ENCODE measurements at places on chromosomes 1 and 21.

- no peak for DNase-seq
These were observed 19.0 kb upstream of the MFN2 start for GRCh38 chr1:11961230-11961629.

DNA sequence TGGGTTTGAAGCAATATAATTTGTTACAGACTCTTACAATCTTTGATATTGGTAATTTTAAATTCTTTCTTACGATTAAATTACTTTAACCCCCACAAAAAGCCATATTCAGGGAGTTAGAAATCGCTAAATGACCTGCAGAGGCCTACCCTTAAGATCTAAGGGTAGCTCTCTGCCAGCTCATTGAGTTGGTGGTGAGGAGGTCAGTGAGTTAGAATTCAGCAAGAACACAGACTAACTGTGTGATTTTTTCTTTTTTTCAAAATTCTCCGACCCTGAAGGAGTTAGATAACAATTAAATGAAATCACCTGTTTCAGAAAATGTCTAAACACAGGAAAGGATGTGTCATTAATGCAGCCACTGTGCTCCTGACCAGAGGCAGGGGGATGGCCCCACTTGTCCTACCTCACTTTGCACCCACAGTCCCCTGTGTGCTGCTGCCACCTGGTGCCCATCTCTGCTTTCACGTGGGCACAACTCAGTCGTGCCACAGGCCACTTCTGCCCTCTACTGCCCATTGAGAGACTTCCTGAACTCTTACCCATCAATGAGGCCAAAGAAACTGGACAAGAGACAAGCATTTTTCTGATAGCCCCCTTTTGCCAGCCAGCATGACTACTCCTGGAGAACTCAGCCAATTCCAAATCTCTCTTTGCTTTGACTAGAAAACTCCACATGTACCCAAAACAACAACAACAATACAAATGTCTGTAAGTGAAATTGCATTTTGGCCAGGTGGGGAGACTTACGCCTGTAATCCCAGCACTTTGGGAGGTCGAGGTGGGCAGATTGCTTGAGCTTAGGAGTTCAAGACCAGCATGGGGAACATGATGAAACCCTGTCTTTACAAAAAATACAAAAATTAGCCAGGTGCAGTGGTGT is 8.4 kb downstream of the CFAP45 start:
- DNase-seq, result no peak

- no peak for DNase-seq
These were observed 69.2 kb upstream of the AJAP1 start for GRCh38 chr1:4585216-4585615.

- no peak for DNase-seq
These were observed 4.7 kb downstream of the ZNF648 start for GRCh38 chr1:182056601-182057366.

DNA sequence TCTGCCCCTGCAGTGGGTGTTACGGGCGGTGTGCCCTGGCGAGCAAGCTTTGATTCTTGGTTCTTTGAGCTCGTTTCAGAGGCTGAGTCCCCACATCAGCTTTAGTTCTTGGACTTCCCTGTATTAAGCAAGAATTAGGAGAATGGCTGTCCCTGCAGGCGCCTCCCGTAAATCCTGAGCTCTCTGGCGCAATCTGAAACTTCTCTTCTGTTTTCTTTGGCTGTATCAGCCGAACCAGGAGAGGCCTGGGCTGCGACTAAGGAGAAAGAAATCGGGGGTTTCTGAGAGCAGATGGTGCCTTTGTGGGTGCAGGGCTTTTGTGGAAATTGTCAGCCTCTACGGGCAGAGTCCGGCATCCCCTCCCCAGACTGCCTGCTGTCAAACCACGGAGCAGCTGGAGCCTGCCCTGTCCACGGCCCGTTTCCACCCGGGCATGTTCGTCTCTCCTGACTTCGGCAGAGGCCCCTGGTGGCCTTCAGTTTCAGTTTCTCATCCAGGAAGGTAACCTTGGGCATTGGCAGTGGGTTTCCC is 17.9 kb downstream of the CSTB start:
- no peak for DNase-seq

- DNase-seq, result no peak
These were observed 93.3 kb downstream of the DDX20 start for GRCh38 chr1:111848852-111849545.

DNA sequence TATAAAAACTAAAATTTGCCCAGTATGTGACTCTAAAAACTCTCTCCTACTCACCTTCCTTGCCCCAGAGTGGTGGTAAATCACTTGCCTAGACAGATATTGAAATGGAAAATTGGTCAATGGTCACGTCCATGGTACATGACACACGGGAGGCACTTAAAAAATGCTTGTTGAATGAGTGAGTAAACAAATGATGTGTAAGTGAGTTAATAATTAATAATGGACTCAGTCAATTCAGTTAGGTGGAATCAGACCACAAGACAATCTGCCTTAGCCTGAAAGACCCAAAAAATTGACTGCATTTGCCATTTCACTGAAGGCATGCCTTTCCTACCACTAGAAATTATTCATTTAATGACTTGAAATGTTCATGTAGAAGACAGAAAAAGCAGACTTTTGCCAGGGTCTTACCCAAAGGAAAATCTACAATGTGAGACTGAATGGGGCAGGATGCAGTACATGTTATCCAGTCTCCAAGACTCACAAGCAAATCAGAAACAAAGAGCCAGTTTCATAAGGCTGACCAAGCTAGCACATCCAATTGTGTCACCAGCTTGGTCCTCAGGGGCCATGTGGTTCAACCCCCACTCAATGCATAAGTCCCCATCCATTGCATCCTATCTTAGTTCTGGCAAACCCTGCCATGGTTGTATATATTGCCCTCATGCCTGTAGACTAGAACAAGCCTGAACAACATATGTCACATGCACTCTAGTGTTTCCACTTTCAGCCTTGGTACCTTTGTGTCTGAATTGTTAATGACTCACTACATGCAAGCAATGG is 73.6 kb downstream of the TBX15 start:
- no peak for DNase-seq

DNA sequence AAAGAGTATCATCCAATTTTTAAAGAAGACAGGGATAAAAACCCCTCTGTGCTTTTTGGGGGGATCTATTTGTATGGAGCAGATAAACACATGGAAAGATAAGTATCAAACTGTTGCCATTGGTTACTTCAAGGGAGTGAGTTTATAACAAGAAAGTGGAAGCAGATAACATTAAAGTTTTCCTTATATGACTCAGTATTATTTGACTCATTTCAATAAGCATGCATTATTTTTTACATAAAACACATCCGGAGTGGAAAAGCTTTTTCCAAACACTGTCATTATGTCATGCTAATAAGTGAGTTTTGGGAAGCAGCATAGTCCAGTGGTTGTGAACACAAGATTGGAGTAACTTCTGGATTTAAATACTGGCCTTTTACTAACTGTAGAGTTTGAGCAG is 452.2 kb downstream of the LTN1 start:
- no peak for DNase-seq

DNA sequence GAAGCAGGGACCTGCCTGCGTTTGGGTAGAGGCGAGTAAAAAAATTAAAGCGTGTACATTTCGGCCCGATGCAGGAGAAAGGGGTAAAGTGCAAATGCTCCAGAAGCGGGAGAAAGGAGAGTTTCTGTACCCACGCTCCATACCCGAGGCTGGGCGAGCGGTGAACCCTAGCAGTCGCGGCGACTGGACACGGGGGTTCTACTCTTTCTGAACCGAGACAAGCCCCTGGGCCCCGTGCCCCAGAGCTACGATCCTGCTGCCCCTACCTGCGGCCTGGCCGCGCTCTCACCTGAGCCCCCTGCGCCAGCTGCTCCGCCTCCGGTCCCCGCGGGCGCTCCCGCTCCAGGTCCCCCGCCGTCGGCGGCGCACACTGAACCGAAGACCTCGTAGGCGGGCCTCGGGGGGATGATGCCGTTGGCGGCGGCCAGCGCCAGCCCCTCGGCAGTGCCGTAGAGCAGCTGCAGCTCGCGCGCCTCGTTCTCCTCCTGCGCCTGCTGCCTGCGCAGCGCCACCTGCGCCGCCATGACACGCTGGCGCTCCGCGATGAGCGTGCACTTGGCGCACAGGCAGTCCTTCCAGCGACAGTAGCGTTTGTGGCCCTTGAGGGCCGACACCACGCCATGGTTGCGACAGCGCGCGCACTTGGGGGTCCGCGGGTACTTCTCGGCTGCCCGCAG is 2.4 kb downstream of the DMRTA2 start:
- no peak for DNase-seq

DNA sequence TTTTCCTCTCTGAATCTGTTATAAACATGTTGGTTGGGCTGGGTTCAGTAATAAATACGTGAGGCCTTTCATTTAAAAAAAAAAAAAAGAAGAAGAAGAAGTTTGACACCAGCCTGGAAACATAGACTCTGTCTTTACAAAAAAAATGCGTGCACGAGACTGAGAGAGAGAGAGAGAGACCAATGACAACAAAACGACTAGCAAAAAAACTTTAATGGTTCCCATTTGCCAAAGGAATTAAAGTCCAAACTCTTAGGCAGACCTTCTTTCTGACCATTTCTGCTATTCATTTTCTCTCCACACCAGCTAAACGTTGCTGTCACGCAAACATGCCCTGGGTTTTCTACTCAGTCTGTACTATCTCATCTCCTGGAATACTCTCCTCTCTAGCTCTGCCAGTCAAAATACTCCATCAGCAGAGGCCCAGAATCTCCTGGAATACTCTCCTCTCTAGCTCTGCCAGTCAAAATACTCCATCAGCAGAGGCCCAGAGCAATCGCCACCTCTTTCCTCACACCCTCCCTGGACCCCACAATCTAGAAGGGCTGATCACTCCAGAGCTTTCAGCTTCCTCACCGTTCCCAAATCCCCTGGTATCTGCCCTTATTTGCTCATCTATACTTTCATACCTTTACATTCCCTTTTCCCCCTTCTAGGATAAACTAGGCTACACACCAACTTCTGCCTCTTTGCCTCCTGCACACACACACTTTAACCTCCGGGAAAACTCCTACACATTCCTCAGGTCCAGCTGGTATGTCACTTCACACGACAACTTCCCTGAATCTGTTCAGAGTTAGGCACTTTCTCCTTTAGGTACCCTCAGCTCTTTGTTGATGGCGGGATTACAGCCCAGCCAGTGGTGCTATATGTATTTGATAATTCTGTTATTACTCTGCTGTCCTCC is 100.0 kb downstream of the CDC7 start:
- DNase-seq, result no peak

DNA sequence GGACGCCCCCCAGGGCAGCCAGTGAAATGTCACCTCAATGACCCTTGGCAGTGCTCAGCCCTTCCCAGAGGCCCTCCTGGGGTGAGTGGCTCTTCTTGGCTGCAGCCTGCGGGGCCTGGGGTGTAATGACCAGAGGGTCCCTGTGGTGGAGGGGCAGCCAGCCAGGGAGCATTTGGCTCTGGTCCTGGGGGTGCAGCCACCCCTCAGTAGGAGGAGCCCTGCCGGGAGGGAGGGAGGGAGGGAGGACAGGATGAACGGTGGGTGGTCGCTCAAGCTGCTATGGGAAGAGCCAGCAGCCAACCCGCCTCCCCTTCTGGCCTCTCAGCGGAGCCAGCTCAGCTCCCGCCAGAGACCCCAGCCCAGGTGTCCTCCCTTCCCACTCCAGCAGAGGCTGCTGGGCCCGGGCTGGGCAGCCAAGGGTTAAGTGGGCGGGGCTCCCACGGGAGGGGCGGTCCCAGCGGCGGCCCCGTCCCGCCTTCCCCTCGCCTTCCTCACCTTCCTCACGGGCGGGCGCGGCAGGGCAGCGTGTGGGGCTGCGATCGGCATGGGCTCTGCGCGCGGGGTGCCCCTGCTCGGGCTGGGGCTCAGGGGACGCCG is 9.0 kb upstream of the PLCH2 start:
- DNase-seq, result no peak

GRCh38 chr1:213939888-213940287 is 47.9 kb upstream of the PROX1 start:
- no peak for DNase-seq

Measured in iPS DF 6.9 (cell line).